ENCODE measurements at places on chromosomes 6 and 20.

DNA sequence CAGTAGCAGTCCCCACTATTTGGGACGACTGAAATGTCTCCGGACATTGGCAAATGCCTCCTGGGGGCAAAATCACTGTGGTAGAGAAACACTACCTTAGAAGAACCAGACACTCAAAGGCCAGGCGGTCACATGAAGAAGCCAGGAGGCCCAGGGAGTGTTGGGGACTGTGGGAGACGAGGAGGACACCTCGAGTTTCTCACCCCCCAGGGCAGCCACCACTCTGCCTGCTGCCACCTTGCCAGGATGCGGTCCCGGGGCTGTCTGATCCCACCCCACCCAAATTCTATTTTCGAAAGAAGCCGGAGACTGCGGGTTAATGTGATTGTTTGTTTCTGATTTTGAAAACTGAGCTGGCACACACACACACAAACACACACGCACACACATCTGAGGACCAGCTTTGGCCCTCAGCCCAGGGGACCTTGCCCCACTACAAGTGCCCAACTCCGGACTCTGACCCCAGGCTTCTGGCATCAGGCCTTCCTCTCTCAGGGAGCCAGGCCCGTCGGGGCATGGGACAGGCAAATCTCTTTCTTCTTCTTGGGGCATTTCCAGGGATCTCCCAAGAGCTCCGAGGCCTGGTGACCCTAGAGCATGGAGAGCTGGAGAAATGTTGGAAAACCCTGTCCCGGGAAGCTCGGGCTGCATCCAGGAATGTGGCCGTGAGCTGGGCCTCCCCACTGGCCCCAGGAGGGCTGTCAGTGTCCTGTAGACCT is 187.5 kb upstream of the PMEPA1 start:
- H3K36me3 ChIP-seq, result no peaks in the 10 kb centered on the region
- H3K4me3 ChIP-seq, result no peak overlapping the region
- H3K27ac ChIP-seq, result no peak overlapping the region
- H3K4me1 ChIP-seq, result no peaks in the 10 kb centered on the region
- no peak for DNase-seq
- no peaks in the 10 kb centered on the region for H3K27me3 ChIP-seq

DNA sequence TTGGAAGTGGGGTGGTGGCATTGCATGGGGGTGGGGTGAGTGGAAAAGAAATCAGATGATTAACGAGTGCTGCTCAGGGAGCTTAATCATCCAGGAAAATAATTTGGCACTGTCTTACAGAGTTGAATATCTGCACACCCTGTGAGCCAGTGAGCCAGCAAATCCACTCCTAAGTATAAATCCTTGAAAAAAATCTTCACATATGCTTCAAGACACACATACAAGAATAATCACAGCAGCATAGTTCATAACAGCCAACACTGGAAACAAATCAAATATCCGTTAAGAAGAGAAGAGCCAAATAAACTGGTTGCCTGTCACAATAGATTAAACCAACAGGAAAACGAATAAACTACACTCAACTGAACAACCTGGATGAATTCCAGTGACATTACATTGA is 62.8 kb downstream of the SAMD3 start:
- no peak overlapping the region for H3K27ac ChIP-seq
- H3K36me3 ChIP-seq, result no peaks in the 10 kb centered on the region
- DNase-seq, result no peak
- no peak overlapping the region for H3K4me3 ChIP-seq
- H3K4me1 ChIP-seq, result no peaks in the 10 kb centered on the region

- H3K27me3 ChIP-seq, result no peaks in the 10 kb centered on the region
- H3K27ac ChIP-seq, result peak overlapping the region; percentile 65
- peaks cover 24% of the 10 kb centered on the region for H3K4me1 ChIP-seq
- DNase-seq, result peak; percentile 55
- 0 out of 2 replicates have a peak overlapping the region, but pooled peaks have one; percentile 2 for H3K4me3 ChIP-seq
Measured at GRCh38 chr6:84052204-84052882, 18.8 kb downstream of the MRAP2 start.

DNA sequence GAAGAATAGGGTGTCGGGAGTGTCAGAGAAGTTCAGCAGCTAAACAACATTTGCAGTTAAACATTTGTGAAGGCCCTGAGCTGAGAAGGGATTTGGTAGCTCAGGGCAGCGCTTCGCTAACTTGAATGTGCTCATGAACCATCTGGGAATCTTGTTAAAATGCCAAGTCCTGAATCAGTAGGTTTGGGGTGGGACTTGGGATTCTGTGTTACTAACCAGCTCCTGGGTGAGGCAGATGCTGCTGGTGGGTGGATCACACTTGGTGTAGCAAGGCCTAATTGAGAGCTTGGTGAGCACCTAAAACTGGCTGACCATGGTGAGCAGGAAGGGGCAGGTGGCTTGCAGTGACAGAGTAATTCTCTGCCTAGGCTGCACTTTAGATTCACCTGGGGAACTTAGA is 5.9 kb downstream of the PTPRA start:
- H3K4me3 ChIP-seq, result no peak overlapping the region
- no peak overlapping the region for H3K27ac ChIP-seq
- H3K4me1 ChIP-seq, result peaks cover 3% of the 10 kb centered on the region
- no peaks in the 10 kb centered on the region for H3K27me3 ChIP-seq
- no peak for DNase-seq

- no peak overlapping the region for H3K4me3 ChIP-seq
- peaks cover 92% of the 10 kb centered on the region for H3K36me3 ChIP-seq
- H3K27me3 ChIP-seq, result no peaks in the 10 kb centered on the region
- H3K27ac ChIP-seq, result no peak overlapping the region
- no peak for DNase-seq
Measured at GRCh38 chr6:143431226-143431625, 19.3 kb downstream of the ADAT2 start.

DNA sequence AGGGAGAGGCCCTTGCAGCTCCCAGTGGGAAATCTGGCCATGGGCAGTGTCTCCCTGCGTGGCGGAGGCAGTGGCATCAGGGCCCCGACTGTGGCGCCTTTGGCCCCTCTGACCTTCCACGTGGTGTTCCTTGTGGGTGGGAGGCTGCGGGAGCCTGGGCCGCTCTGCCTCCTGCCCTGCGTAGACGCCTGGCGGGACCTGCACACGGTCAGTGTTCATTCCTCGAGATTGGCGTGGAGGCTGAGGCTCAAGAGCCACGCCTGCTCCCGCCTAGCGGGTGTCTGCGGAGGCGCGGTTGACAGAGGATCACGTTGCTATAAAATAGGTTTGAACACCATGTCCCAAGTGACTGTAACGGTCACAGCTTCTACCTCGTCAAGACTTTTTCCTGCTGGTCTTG is 14.0 kb downstream of the COL9A3 start:
- H3K4me1 ChIP-seq, result peaks cover 78% of the 10 kb centered on the region
- no peaks in the 10 kb centered on the region for H3K36me3 ChIP-seq
- no peaks in the 10 kb centered on the region for H3K27me3 ChIP-seq

DNA sequence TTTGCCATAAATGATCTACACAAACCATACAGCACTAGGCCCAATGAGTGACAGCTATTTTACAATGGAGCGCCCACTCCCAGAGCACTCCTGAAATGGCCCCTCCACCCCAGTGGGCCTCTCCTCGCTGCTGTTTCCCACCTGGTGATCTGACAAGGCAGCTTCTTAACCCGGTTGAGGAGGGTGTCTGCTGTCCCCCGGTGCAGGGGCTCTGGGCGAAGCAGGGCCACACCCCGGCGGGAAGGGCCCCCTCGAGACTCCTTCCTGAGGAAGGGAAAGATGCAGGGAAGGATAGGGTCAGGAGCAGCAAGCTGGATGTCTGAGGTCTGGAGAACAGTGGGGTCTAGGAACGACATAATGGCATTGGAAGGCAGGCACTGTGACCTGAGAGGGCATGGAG is 10.2 kb downstream of the ABHD16A start:
- H3K4me3 ChIP-seq, result no peak overlapping the region
- H3K27me3 ChIP-seq, result no peaks in the 10 kb centered on the region
- H3K27ac ChIP-seq, result no peak overlapping the region
- peaks cover 90% of the 10 kb centered on the region for H3K36me3 ChIP-seq
- H3K4me1 ChIP-seq, result peaks cover 44% of the 10 kb centered on the region

DNA sequence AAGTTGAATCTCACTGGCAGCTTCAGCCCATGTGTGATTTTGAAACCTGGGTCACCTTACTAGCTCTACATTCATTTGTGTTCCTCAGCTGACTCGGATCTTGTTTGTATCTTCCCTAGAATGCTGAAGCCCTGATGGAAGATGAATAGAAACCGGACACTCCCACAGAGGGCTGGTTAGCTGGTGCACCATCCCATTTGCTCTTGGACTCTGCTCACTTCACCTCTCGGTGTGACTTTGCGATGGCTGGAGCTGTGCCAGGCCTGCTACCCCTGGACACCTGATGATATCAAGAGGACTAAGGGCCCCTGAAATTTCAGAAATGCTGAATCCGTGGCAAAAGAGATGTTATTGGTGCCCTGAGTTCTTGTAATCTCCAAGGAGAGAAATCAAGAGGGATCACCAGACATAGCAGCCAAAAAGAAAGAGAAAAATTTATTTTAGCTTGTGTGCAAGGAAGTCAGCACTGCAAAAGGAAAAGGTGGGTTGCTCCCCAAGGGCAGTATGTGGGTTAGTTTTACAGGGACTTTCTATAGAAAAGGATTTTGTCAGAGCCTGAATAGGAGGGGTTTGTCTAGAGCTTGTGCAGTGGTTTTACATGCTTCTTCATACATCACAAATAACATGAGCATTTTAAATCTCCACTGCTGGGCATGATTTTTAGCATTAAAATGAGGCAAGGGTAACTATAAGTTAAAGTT is 426.3 kb upstream of the NOX3 start:
- H3K4me1 ChIP-seq, result no peaks in the 10 kb centered on the region
- H3K27ac ChIP-seq, result no peak overlapping the region
- H3K4me3 ChIP-seq, result no peak overlapping the region
- DNase-seq, result no peak

DNA sequence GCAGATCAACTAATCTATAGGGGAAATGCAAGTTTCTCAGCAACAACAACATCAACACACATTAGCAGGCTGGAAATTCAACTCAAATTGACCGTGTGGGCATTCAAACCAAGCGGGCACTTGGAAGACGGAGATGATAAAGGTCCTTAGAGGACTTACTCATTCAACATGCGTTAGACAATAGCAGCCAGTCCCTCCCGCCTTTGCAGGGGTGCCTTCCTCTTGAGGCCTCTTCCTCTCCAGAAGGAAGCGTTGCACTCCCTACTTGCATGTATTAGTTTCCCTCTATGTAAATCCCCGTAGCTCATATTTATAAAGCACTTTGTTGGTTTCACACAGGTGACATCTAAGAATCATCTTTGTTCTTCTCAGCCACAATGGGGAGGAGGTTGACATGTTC is 300.8 kb upstream of the STXBP5 start:
- H3K27me3 ChIP-seq, result no peaks in the 10 kb centered on the region
- DNase-seq, result no peak
- peaks cover 30% of the 10 kb centered on the region for H3K4me1 ChIP-seq
- no peak overlapping the region for H3K4me3 ChIP-seq

DNA sequence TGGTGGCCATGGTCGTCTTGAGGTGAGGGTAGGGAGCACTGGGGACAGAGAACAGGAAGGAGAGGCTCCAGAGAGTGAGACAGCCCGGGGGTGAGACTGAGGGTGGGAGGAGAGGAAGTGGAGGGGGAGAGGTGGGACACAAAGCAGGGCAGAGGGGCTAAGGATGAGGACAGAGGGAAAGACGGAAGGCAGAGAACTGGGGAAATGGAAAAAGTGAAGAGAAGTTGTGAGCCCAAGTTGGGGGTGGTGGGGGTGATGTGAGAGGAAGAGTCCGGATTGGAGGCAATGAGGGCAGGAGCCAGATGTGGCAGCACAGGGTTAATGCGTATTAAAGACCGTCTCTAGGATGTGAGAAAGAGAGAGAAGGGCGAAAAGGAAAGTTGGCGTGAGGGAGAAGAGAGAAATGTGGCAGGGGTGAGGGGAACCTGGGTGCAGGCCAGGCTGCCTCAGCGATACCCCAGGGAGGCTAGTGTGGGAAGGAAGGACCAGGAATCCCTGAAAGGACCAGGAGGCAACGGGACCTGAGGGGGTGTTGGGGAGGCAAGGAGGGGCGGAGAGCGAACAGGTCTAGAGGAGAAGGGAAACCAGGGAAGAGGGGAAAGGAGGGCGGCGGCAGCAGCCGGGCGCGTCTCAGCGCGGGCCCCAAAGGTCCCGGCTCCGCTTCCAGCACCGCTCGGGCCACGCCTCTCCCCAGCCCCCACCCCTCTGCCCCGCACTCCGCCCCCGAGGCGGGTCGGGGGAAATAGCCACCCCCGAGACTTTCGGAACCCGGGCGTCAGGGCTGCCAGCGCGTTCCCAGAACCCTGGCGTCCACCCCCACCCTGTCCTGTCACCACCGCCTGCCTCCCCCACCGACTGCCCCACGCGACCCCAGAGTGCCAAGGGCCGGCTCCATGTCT is at the start of gene PPP1R18:
Gene PPP1R18 (minus strand): TSS at position 637 of the 899 bp plus-strand sequence. CDS start 627 bp downstream, at position 10.
- H3K27ac ChIP-seq, result peak within 1 kb of the TSS; percentile 88
- H3K4me1 ChIP-seq, result peaks cover 49% of the 10 kb centered on the region
- H3K27me3 ChIP-seq, result no peaks in the 10 kb centered on the region
- peak; percentile 82 for DNase-seq
- peaks cover 12% of the 10 kb centered on the region for H3K36me3 ChIP-seq

GRCh38 chr20:63513207-63513606 is 7.4 kb upstream of the PPDPF start:
- H3K4me1 ChIP-seq, result no peaks in the 10 kb centered on the region
- H3K27ac ChIP-seq, result no peak overlapping the region
- no peak overlapping the region for H3K4me3 ChIP-seq
- DNase-seq, result no peak
- H3K36me3 ChIP-seq, result no peaks in the 10 kb centered on the region
- peaks cover 42% of the 10 kb centered on the region for H3K27me3 ChIP-seq

DNA sequence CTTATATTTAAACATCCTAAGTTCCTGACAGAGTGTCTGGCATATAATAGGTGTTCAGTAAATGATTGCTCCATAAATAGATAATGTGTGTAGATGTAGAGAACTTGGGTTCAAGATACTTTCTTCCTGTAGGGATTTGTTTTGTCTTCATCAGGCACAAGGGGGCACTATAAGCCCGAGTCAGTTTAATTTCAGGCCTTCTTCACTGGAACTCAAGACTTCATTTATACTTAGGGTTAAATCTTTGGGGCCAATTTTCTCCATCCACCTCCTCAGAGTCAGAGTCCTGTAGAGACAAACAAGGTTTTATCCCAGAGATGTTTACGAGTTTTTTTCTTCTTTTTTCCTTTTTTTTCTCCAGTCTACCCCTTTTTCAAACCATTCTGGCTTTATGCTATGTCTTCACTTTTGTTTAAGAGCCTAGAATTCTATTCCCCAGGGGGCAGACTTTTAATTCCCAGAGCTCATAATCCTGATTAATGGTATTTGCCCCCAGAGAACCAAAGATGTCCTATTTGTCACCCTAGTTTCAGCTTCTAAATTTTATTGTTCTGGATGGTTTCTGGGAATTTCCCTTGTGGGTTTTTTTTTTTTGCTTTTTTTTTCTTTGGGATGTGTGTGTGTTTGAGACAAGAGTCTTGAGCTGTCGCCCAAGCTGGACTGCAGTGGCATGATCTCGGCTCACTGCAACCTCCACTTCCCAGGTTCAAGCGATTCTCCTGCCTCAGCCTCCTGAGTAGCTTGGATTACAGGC is 88.4 kb downstream of the HFE start:
- peaks cover 4% of the 10 kb centered on the region for H3K36me3 ChIP-seq
- peak; percentile 88 for DNase-seq
- no peak overlapping the region for H3K27ac ChIP-seq
- no peaks in the 10 kb centered on the region for H3K27me3 ChIP-seq
